Kidney (tissue), 22 donors: ENCODE measurements at places on chromosomes 12 and 14.
A peak's percentile ranks its signal among the peaks of the same experiment; 100 is the strongest.

DNA sequence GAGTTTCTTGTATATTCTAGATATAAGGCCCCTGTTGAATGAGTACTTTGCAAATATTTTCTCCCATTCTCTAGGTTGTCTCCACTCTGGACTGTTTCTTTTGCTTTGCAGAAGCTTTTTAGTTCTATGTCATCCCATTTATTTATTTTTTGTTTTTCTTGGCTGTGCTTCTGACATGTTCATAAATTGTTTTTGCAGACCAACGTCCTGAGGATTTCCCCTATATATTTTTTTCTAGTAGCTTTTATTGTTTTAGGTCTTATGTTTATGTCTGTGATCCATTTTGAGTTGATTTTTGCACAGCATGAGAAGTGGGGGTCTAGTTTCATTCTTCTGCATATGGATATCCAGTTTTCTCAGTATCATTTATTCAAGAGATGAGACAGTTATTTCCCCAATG, 70.4 kb upstream of the BTG1 start:
- DNase-seq: peak; percentile 74

GRCh38 chr14:51454351-51454750, 197.4 kb upstream of the FRMD6 start:
- DNase-seq: no peak

- no peak for DNase-seq
These were observed 58.9 kb upstream of the FRMD6 start for GRCh38 chr14:51592836-51593235.

DNA sequence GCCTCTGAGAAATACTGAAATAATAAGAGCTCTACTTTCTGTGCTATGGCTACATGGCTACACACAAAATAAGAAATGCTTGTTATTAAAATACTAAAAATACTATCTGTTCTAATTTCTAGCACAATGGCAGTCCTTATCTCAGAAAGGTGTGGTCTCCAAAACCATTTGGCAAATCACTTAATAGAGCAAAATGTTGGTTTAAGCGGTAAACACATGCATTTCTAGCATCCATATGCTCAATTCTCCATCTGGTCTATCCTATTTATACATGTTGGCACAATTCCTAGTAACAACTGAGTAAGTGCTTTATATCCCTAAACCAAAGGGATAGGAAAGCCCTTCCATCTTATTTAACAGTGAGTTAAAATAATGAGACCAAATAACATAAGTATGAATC, 107.0 kb downstream of the PAPLN start:
- no peak for DNase-seq

GRCh38 chr12:98701166-98701565, 56.1 kb downstream of the APAF1 start:
- DNase-seq: no peak

GRCh38 chr12:98423963-98424362, 91.4 kb upstream of the TMPO start:
- no peak for DNase-seq

- peak; percentile 77 for DNase-seq
These were observed 5.4 kb downstream of the PSMD9 start for GRCh38 chr12:121893961-121894460.

GRCh38 chr12:32089586-32089985, 17.1 kb upstream of the BICD1 start:
- peak; percentile 13 for DNase-seq

GRCh38 chr12:114820796-114821195, 136.8 kb upstream of the TBX3 start:
- no peak for DNase-seq

DNA sequence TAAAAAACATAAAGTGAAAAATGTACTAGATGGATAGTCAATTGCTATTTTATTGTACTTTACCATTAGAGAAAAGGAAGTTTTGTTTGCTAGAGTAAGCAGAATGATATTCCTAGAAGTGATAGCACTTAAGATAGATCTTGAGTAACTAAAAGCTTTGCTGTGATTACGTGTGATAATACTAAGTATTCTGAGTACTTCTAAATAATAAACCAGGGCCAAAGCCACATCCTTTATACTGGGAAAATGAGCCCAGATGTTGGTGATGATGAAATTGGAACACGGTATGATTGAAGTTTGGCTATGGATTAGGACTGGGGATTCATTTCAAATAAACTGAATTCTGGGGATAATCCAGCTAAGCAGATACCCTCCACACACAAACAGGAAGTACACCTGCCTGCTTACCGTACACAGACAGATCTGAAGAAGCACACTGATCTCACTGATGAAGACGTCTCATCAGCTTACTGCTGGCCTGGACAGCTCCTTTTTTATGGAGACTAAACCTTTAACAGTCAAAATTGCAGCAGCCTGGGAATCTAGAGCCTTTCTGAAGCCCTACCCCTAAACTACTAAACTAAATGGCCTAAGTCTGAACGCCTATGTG, 199.8 kb downstream of the LRFN5 start:
- no peak for DNase-seq

GRCh38 chr12:103686026-103686425, 99.0 kb downstream of the STAB2 start:
- no peak for DNase-seq

DNA sequence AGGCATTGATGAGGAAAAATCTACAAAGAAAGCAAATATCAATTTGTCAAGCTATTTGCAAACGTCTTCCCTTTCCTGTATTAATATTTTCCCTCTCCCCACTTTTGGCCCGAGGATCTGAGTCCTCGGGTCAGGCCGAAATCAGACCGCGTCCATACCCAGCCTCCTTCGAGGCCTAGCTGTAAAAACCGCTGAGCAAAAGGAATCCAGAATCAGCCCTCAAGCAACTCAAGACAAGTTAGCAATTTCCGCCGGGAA, 353 bp upstream of the MAPK1IP1L start:
- DNase-seq: no peak

GRCh38 chr12:64059685-64060084, 162.4 kb downstream of the KICS2 start:
- no peak for DNase-seq

GRCh38 chr12:50685641-50686040, 78.3 kb upstream of the ATF1 start:
- DNase-seq: no peak

- peak; percentile 56 for DNase-seq
These were observed 350.1 kb upstream of the ATP2B1 start for GRCh38 chr12:90058704-90059103.

DNA sequence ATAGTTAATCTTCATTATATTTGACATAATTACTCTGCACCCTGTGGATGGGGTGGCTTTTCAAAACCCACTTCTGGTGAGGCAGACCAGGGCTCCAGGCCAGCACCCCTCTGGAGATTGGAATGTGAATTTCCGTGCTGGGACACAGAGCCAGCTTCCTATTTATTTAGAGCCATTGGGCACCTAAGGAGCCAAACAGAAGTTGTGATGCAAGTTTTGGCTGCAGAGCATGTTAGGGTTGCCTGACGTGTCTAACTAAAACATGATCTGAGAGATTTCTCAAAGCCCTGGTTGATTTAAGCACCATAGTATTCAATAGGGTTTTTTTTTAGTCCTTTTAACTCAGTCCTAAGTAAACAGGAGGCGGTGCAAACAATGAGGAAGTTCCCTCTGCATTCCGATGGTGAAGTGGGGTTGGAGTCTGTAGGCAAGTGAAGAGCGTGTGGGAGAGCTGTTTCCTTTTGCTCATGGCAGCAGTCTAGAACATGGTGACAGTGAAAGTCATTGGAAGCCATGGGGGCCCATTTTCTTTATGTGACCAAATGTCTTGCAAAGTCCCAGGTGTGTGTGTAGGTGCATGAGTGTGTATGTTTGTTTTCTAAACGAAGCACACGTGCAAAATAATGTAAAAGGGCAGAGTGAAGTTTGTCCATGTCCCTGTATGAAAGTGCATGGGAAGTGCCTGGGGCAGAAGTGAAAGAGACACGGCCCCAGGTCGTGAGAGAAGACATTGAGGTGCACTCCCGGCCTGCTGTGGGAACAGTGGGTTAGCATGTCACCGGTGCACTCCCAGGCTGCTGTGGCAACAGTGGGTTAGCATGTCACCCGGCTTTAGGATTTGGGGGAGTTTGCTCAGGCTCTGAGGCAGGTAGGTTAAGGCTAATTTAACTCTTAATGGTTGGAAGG, 117.7 kb downstream of the PRKCH start:
- no peak for DNase-seq

DNA sequence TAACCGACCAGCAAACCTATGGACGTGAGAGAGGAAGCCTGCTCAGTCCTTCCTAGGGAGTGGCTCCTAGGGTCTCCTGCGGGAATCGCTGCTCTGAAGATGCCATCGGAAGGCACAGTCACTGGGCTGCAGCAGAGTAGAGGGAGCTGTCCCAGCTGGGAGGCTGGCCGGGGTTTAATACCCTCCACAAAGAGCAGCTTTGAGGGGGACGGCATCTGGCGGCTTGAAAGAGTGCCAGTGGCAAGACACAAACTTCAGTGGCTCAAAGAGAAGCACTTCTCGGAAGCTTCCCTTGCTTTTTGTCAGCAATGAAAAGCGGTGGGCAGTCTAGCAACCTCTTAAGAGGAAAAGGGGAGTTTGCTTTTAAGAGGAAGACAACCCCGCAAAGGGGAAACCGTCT, 114.6 kb downstream of the TMEM132C start:
- peak; percentile 18 for DNase-seq

DNA sequence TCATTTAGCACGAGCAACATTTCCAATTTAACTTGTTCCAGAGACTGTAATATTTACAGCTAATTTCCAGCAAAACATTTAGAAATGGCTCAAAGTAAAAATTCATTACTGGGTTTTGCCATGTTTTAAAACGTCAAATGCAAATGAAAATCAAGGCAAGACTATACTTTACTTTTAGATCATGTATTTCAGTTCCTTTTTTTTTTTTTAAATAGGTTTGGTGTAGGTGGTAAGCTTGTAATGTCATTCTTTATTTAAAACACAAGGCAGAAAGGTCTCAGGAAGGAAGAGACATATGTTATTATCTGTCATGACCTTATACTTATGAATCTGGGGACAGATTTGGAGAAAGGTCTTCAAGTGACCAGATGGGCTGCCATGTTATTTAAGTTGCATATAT, 54.1 kb downstream of the GRIP1 start:
- DNase-seq: no peak

GRCh38 chr12:84814664-84815245, 97.8 kb downstream of the SLC6A15 start:
- DNase-seq: no peak

DNA sequence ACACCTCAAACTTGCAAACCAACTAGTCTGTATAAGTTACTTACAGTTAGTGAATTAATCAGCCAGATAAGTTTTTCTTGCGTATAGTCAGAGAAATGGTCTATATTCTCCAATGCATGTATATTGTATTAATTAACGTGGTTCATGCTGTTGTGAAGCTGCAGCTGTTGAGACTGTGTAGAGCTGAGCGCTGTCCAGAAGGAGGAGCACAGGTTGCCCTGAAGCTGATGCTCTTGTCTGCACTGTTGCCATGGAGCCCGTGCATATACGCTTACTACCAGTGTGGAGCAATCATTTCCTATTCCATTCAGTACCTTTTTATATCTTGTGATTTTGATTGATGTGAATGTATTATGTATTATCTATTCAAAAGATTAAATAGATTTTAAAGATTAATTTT, 74.3 kb upstream of the ARID2 start:
- DNase-seq: no peak

- DNase-seq: no peak
These were observed 746.6 kb downstream of the LRFN5 start for GRCh38 chr14:42353315-42353714.

GRCh38 chr12:211142-211465, 2.9 kb downstream of the SLC6A12 start:
- peak; percentile 59 for DNase-seq

GRCh38 chr12:120515496-120515895, 13.5 kb downstream of the COQ5 start:
- DNase-seq: no peak

- no peak for DNase-seq
These were observed 13.6 kb downstream of the ARHGEF40 start for GRCh38 chr14:21083565-21084325.

DNA sequence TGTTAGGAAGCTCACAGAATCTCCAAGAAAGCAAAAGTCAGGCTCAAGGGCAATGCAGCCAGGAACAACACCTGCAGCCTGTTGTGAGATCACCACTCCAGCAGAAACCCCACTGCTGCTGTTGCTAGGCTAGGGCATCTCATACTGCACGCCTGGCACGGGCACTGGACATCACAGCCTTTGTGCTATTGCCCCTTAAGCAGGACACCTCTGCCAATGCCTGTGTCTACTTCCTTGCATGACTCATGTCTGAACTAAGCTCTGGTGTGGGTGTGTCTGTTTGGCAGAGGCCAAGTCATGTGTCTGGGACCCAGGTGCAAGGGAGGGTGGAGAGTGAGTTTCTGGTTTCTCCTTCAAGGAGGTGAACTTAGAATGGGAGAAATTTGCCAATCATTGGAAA, 10.0 kb upstream of the DDX47 start:
- DNase-seq: peak; percentile 93
